ENCODE measurements at places on chromosomes 16 and 17.

- no peak for DNase-seq
Measured at GRCh38 chr17:14205992-14206461, 30.6 kb downstream of the CDRT15 start.

DNA sequence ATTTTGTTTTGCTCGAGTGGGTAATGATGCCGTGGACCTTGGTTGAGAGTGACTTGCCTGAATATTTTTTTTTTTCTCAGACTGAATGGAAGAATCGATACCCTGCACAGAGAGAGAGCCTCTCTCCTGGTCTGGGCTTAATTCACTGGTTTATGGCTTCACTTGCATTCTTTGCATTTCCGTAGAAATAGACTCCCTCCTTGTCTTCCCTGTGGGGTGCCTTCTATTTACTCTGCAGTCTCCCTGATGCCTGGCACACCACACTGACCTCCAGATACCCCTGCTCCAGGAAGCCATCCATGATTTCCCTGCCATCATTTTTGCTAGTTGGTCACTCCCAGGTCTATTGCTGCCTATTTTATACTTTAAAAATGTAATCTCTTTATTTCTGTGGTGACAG, 238.0 kb downstream of the SNX29 start:
- no peak for DNase-seq

DNA sequence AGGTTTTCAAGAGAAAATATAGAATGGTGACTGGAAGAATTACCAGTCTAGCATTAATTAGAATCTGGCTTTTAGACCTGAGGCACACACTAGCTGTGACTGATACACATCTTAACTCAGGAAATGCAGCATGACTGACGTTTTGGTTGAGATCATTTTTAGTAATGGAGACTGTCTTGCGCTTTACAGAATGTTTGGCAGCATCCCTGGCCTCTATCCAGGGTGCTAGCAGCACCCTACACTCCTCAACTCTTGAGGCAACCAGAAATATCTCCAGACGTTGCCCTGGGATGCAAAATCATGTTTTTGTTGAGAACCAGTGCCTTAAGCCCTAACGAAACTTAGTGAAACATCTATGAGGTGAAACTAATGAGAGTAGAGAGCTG, 109.0 kb downstream of the HS3ST3A1 start:
- no peak for DNase-seq

- peak; percentile 1 for DNase-seq
Measured at GRCh38 chr16:80852261-80852872, 48.0 kb upstream of the CDYL2 start.

DNA sequence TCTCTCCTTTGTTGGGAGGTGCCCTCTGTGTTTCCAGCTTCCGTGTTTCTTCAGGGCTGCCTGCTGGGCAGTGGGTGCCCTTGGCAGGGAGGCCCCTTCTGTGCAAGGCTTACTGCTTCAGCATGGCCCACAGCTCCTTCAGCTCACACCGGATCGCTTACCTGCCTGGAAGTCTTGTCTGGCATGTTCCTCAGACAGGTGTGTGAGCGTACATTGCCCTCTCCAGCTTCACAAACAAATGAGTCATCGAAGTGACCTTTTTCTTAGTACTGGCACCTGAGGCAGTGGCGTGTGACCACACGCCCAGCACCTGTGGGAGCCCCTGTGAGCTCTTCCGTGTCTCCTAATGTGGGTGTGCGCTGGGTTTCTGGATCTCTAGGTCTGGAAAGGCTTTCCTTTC, 3.5 kb downstream of the RAB40C start:
- DNase-seq = no peak

DNA sequence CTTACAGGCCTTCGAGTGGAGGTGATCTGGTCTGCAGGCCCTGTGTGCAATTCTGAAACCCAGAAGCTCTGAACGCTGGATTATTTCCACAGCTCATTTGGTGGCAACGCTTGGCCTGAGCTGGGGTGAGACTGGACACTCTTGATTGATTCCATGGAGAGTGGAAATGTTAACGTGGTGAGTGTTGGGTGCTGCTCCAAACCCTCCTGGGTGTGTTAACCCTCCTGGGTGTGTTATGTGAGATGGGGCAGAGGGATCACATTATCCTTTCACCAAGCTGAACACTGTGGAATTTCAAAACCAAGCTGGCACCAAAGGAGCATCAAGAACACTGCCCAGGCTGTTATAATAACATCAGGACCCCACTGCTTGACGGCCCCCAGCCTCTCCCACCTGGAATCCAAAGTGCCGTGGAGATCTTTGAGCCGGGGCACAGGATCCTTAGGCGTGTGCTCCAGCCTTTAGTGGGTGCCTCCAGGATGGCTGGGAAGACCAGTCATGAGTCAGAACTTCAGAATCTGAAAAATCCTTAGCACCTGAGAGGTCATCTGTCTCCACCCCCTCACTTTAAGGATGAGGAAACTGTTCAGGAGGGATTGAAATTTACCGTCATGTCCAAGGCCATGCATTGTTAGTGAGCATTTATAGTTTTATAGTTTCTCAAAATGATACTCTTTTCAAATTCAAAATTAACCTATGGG, 75.0 kb downstream of the RPTOR start:
- no peak for DNase-seq
